ENCODE measurements at places on chromosomes 5 and 9.
A peak's percentile ranks its signal among the peaks of the same experiment; 100 is the strongest.

DNA sequence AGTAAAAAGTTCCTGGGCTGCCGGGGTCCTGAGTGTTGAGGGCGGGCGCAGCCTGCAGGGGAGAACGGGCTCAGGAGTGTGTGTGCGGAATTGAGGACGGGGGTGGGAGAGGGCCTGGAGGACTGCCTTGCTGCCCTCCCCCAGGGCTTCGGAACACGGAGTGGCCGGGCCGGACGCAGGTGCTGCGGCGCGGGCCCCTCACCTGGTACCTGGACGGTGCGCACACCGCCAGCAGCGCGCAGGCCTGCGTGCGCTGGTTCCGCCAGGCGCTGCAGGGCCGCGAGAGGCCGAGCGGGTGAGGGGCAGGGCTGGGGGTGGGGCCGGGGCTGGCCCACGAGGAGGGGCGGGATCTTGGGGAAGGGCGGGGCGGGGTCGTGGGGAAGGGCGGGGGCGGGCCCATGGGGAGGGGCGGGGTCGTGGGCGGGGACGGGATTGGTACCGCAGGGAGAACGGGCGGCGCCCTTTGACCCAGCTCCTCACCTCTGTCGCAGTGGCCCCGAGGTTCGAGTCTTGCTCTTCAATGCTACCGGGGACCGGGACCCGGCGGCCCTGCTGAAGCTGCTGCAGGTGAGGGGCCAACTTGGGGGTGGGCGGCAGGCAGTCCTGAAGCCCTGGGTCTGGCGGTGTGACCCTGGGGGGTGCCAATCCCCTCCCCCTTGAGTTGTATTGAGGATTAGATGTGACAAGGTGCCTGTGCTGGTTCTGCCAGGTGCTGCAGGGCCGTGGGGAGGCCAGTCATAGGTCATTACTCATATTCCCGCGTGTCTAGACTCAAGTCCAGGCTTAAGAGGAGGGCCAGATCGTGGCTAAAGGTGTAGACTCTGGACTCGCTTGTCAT is 7.1 kb downstream of the FPGS start:
- DNase-seq, result peak; percentile 82

DNA sequence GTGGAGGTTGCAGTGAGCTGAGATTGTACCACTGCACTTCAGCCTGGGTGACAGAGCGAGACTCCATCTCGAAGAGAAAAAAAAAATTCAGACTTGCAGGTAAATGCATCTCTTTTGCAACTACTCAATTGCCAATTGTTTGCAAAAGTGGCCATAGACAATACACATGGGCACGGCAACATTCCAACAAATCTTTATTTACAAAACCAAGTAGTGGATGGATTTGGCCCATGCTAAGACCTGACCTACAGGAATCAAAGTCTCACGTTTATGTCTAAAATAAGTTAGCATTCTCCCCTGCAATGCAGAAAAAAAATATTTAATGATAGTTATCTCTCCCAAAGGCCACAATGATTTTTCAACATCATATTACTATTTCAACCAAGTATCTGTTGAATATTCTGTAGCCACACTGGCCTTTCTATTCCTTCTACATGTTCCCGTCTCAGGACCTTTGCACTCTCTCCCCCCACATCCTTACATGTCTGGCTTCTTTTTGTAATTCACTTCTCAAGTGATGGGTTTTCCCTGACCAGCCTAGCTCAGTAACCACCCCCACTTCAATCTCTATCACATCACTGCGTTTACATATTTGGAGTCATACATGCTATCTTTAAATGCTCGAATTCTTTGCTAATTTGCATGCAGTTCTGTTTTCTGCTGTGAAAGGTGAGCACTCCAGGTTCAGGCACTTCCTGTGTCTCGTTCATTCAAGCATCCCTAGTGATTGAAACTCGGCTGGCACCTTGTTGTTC is 54.2 kb downstream of the FNBP1 start:
- no peak for DNase-seq

- DNase-seq, result no peak
These were observed 158.3 kb downstream of the GIN1 start for GRCh38 chr5:102961671-102962070.

DNA sequence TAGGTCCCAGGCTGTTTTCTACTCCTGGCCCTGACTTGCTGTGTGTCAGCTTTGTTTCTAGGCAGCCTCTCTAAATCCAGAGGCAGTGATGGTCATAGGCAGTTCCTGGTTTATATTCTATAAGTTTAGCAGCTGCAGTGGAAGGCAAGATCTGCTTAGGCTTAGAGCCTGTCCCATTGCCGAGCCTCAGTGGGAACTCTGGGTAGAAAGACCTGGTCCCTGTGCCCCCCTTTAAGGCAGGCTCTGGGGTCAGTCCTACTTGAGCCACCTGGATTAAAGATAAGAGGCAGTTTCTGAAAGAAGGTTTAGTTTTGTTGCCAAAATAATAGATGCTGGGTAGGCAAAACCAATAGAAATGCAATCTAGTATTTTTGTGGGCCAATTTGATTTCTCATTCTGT is 13.6 kb downstream of the MCCC2 start:
- DNase-seq, result no peak

DNA sequence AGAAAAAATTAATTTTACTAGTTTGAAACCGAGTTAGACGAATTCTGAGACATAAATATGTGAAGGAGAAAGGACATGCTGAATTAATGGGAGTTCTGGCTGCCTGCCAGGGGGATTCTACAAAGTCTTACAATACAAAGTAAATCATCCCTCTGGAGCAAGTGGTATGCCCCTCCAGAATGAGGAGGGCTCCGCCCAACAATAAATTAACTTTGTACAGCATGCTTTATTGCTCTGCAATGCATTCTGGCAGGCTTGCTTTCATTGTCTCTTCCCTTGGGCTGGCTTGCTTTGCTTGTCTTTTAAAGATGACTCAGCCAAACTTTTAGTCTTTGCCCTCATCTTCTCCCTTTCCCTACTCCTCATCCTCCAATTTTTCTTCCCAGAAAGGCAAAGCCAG is 11.7 kb upstream of the PCDHB1 start:
- no peak for DNase-seq
